Tracheal epithelial cell (primary cell): ENCODE measurements at places on chromosomes 7 and 10. TPM values are rescaled to one million over a fixed set of nuclear protein-coding genes. Genes with fewer than 3 reads are reported as not detected.

HMX2 gene
- not detected in 2 replicates for total RNA-seq

PNLIPRP3 gene
- 13.0 and 68.0 TPM in 2 replicates for total RNA-seq

RNLS gene
- total RNA-seq: 9.6 and 16.6 TPM in 2 replicates

NKX1-2 gene
- total RNA-seq: 1.5 and 2.2 TPM in 2 replicates

KNDC1 gene
- under 0.01 and 0.21 TPM in 2 replicates for total RNA-seq

TCERG1L gene
- total RNA-seq: not detected in 2 replicates

MALRD1 gene
- total RNA-seq: not detected in 2 replicates
